Activated gamma-delta T cell treated with Interleukin-2 at 50 U/mL for 16 hours (primary cell): ENCODE measurements at places on chromosomes 1 and 21.

- no peak for DNase-seq
Measured at GRCh38 chr1:59409549-59409948, 112.7 kb downstream of the FGGY start.

DNA sequence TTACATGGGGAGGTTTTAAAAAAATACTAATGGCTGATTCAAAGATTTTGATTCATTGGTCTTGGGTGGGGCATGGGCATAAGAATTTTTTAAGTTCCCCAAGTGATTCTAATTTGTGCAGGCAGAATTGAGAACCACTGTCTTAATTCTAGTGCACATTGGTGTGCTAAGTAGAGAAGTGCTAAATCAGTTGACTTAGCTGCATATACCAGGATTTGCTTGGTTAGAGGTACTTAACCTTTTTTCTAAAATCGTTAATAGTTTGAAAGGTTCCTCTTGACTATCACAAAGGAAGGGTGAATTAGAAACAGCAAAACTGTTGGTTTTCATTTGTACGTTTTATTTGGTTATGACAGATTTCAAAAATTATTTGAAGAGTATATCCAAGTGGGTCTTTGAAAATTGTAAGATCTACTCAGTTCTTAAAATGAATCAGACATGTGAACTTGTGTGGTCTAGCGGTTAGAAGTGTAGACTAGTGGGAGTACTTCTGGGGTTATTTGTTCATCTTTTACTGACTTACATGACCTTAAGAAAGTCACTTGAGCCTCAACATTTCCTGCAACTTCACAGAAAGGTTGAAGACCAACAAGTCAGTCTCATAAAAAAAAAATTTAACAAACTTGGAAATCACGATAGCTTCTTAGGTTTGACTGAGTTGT is 66.7 kb downstream of the RPAP2 start:
- DNase-seq, result peak; percentile 9

DNA sequence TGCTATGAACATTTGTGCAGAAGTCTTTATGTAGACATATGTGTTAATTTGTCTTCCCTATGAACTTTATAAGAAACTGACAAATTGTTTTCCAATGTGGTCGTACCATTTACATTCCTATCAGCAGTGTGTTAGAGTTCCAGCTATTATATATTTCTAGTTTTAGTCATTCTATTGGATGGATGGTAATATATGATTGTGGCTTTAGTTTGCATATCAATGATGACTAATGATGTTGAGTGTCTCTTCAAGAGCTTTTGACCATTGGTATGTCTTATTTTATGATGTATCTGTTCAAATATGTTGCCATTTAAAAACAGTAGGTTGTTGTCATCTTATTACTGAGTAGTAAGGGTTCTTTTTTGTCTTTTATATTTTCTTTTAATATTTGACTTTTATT is 16.2 kb upstream of the ZNF326 start:
- DNase-seq, result no peak

DNA sequence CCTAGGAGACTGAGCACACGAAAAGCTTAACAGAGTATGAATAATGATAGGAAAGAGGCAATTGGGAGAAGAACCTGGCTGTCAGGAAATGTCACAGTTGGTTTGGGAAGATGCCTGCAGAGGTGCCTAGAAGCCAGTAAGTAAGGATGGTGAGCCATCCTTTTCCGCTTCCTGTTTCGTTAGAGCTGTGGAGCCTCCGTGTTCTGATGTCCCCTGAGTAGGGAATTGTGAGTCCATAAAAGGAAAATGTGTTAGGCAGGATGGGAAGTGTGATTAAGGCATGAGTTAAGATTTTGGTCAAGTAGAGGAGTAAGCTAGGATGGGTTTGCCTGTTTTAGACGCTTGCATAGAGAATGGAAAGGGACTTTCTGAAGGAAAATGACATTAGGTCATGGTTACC is 9.0 kb downstream of the CLIC4 start:
- no peak for DNase-seq

DNA sequence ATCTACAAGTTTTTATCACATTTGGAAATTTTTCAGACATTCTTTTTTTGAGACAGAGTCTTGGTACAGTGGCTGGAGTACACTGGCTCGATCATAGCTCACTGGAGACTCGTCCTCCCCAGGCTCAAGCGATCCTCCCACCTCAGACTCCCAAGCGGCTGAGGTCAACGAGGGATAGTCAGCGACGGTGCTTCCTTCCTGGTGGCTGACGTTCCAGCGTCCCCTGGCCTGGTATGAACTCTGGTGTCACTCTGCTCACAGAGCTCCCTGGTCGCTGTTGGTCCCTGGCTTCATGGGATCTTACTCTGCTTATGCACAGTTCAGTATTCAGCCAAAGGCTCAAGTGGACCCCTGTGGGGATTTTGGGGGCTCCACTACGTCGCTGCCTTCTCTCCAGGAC is 3.5 kb upstream of the ARHGEF16 start:
- DNase-seq, result no peak

DNA sequence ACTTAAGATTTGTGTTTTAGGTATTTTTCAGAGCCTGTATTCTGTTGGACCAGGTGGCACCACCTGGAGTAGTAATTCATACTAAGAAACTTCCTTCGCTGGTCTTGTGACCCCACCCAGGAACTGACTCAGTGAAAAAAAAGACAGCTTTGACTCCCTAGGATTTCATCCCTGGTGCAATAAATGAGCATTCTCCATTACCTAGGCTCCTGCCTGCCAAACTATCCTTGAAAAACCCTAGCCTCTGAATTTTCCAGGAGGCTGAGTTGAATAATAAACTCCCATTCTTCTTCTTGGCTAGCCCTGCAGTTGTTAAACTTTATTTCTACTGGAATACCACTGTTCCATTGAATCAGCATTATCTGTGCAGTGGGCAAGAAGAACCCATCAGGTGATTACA is 10.6 kb upstream of the RGS18 start:
- DNase-seq, result no peak

DNA sequence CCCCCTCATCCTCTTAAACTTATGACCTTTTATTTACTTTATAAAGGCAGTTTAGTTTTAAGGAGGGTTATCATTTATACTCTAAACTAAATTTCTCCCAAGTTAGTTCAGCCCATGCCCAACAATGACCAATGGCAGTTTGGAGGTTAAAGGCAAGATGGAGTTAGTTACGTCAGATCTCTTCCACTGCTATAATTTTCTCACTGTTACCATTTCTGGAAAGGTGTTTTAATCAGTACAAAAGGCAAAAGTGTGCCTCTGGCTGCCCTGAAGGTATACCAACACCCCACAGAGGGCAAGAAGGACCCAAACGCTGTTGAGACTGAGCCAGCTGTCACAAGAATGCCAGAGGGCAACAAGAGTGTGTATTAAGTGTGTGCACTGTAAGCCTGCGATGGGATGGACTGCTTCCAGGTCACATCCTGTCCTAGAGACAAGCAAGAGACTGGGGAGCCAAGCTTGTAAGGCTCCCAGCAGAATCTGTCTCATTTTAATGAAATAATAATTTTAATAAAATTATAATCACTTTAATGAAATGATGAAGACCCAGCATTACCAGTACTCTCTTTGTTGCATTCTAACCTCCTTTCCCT is 32.5 kb upstream of the FAM89A start:
- DNase-seq, result no peak

- no peak for DNase-seq
Measured at GRCh38 chr21:29803191-29803590, 136.6 kb downstream of the GRIK1 start.

GRCh38 chr1:9385801-9386573 is 93.3 kb downstream of the SPSB1 start:
- DNase-seq, result no peak

DNA sequence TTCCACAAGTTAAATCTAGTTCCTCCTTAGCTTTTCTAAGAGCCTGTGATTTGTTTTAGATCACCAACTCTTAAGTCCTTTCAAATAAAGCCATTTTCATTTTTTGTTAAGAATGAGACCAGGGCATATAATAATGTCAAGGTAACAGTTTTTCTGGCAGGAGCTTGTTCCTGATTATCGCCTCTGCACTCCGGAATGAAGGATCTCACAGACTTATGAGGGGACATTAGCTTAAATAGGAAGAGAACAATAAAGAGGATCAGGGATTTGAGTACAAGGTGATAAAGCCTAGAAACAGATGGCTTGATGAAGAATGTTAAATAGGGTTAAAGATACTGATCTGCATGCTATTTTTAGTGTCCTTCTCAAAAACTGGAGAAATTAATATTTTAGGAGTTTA is 13.6 kb upstream of the OTUD7B start:
- DNase-seq, result no peak

- peak; percentile 43 for DNase-seq
Measured at GRCh38 chr1:1157426-1157913, 16.2 kb upstream of the TTLL10 start.

DNA sequence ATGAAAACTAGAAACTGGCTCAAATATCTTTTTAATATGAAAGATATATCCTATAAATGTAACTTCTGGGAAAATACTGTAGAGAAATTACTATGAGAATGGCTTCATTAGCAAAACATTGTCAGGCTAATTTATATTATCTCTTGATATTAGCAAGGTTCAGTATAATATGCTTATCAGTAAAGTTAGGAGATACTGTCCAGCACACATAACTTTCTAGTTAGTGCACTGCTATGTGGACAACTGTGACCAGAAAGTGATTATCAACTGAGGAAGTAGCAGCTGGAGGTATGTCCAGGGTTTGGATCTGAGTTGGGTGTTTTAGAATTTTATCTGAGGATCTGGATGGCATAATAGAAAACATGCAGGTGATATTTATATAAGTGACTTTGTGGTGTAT is 7.5 kb downstream of the LRRC8C start:
- DNase-seq, result no peak

- no peak for DNase-seq
Measured at GRCh38 chr1:192901500-192901899, 92.7 kb downstream of the RGS2 start.

DNA sequence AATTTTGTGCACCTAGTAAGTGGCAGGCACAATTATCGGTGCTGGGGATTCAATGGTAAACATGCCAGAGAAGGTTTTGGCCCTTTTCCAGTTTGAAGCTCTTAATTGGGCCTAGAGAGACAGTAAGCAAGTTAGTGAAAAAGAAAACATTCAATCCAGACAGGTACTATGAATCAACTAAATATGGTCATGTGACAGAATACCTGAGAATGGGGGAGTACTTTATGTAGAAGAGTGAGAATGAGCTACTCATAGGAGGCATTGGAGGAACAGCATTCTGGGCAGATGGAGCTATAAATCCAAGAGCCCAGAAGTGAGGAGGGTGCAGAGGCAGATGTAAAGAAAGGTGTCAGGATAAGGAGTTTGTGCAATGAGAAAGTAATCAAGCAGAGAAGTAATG is 1017.9 kb downstream of the ADGRL2 start:
- DNase-seq, result no peak

GRCh38 chr21:46368533-46369285 is 44.8 kb downstream of the PCNT start:
- DNase-seq, result peak; percentile 50

GRCh38 chr1:229694053-229694693 is 68.1 kb downstream of the URB2 start:
- no peak for DNase-seq

DNA sequence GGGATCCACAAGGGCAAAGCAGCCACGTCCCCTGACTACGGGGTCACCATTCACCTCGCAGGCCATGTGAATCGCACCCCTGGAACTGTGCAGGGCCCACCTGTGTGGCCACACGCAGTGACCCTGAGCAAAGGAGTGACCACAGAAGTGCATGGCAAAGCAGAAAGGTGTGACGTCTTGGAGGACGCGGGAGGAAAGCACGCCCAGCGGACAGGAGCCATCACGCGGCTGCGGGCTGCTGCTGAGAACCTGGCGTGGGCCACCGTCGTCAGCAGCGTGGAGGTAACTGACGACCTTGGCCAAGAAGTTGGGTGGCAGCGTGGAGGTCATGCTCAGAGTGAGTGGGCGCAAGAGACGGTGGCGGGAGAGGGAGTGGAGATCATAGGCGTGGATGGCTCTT is 76.7 kb upstream of the C1orf174 start:
- DNase-seq, result no peak

DNA sequence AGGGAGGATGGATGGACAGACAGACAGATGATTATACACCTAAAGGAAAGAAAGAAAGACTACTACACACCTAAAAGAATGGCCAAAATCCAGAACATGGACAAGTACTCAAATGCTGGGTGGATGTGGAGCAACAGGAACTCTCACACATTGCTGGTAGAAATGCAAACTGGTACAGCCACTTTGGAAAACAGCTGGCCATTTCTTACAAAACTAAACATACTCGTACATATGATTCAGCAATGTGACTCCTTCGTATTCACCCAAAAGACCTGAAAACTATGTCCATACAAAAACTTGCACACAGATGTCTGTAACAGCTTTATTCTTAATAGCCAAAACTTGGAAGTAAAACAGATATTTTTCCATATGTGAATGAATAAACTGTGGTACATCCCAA is 51.3 kb downstream of the PRPF38A start:
- DNase-seq, result no peak

DNA sequence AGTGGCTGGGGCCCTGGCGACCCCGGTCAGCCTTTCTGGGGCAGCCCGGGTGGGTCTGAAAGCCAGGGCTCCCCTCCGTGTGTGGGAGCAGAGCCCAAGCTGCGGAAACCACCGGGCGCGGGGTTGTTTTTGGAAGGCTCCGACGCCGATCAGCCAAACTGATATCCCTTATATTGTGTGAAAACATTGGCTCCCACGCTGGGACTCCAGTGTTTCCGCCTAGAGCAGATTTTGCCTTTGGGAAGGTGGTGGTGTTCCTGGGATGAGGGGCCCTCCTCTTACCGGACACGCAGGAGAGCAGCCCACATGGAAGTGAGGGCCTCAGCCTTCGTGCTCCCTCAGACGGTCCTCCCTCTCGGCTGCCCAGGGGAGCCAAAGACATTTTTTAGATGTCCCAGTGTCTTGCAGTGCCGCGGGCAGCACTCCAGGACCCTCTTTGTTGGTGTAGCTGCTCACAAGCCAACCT is 54.3 kb downstream of the NGF start:
- DNase-seq, result no peak

DNA sequence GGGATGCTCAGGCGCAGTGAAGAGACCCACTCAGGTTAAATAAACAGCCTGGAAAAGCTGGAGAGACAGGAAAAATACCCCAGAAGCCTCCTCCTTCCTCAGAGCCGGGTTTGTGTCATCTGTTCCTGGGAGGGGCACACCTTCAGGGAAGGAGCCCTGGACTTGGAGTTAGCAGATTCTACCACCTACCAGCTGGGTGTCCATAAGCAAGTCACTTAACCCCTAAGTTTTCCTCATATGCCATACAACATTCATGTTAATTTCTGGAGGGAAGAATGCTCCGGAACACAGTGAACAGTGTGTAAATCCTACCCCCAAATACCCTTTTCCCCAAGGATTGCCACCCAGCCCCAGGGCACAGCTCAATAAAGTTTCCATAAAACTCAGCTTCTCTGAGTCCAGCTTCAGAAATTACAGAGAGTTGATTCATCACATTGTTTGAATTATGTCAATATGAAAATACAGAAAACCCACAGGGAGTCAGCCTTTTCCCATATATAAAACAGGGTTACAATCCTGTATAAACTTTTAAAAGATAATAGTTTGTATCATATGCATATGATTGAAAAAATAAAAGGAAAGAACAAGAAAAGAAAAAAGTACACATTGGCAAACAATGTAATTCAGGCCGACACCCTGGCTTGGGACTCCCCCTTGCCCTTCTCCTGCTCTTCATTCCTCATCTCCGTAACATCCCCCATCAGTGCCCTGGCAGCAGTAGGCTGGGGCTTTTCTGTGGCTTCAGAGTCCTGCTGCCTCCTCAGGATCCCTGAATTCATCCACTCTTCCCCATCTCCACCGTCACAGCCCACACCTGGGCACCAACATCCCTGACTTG is 291.8 kb upstream of the USP24 start:
- no peak for DNase-seq

- no peak for DNase-seq
Measured at GRCh38 chr1:220135755-220136154, 41.8 kb downstream of the IARS2 start.

- DNase-seq, result no peak
Measured at GRCh38 chr1:31574749-31575368, 1.5 kb upstream of the TINAGL1 start.
